ENCODE measurements at places on chromosomes 16 and 17. TPM values are rescaled to one million over a fixed set of nuclear protein-coding genes. Genes with fewer than 3 reads are reported as not detected.

The MEFV gene
- polyA plus RNA-seq = not detected

The CCL14 gene
- polyA plus RNA-seq = 14.2 TPM

The CASKIN1 gene
- polyA plus RNA-seq = 0.30 TPM

The OTOP2 gene
- polyA plus RNA-seq = not detected

- DNase-seq = no peak
Measured at GRCh38 chr17:12545877-12546513, 119.7 kb upstream of the MYOCD start.

DNA sequence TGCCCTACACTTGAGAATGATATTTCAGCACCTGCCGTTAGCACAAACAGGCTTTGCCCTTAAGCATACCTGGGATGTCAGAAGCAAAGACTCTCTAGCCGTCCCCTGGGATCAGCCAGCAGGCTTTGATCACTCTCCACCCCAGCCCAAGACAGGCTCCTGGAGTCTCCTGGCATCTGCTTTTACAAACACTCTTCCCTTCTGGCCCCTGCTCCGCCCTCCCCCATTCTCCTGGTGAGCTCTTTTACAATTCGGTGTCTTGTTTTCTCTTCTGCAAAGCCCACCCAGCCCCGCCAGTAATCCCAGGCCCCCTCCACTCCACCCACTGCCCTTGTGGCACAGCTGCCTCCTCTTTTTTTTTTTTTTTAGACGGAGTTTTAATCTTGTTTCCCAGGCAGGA is 50.4 kb downstream of the KATNIP start:
- DNase-seq = no peak

GRCh38 chr17:44007346-44008204 is 3.2 kb downstream of the NAGS start:
- DNase-seq = peak; percentile 47

DNA sequence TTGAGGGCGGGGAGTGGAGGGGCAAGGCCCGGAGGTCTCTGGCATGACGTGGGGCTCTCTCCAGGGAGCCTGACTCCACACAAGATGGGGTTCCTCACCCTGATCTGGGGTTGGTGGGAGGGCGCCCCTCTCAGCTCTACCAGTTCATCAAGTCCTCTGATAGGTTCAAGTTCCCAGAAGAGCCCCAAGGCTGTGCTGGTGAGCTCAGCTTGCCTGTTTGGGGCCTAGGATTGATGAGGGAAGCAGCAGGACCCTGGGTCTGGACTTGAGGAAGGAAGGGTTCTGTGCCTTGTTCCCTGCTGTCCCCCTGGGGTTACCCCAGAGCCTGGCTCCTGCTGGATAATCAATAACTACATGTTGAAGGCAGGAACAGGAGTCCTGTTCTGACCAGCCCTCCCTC is 3.5 kb downstream of the MGAT5B start:
- DNase-seq = no peak

- no peak for DNase-seq
Measured at GRCh38 chr16:75011634-75012307, 12.9 kb downstream of the ZNRF1 start.

Measured in kidney (tissue), 22 donors.